ENCODE measurements at places on chromosomes 1 and 21. TPM values are rescaled to one million over a fixed set of nuclear protein-coding genes. Genes with fewer than 3 reads are reported as not detected.

Gene RPE65
- polyA plus RNA-seq: not detected

Gene ZSWIM5
- polyA plus RNA-seq: 2.9 TPM

Gene RGSL1
- not detected for polyA plus RNA-seq

Gene CTH
- 13.2 TPM for polyA plus RNA-seq

Gene PTGFR
- 1.1 TPM for polyA plus RNA-seq

Gene NCF2
- 3.1 TPM for polyA plus RNA-seq

Gene RAB7B
- 22.6 TPM for polyA plus RNA-seq

Gene OR2L8
- polyA plus RNA-seq: not detected

Gene CAMSAP2
- 12.5 TPM for polyA plus RNA-seq

Gene ASAP3
- polyA plus RNA-seq: 35.1 TPM

Gene NPR1
- polyA plus RNA-seq: 3.0 TPM

Gene TAF1A
- 3.0 TPM for polyA plus RNA-seq

Gene KCNAB2
- polyA plus RNA-seq: 3.1 TPM

Gene KIFAP3
- 15.4 TPM for polyA plus RNA-seq

Gene LELP1
- not detected for polyA plus RNA-seq

Gene FNDC10
- polyA plus RNA-seq: 6.0 TPM

Gene S100A7A
- not detected for polyA plus RNA-seq

Gene CSF3R
- 22.3 TPM for polyA plus RNA-seq

Gene A3GALT2
- not detected for polyA plus RNA-seq

Gene RHD
- 0.19 TPM for polyA plus RNA-seq

Gene TMIGD3
- polyA plus RNA-seq: 5.2 TPM

Gene RIPPLY3
- polyA plus RNA-seq: 1.0 TPM

Gene TMPRSS3
- 1.5 TPM for polyA plus RNA-seq

Gene S100A3
- polyA plus RNA-seq: 1.9 TPM

Gene INAVA
- polyA plus RNA-seq: 79.7 TPM

Gene DCST1
- polyA plus RNA-seq: not detected

Gene FCRL1
- not detected for polyA plus RNA-seq

Gene ANGPTL1
- 28.5 TPM for polyA plus RNA-seq

Gene PTAFR
- 1.4 TPM for polyA plus RNA-seq

Gene F5
- 20.4 TPM for polyA plus RNA-seq

Gene S100A2
- 6.9 TPM for polyA plus RNA-seq

Gene TMEM82
- polyA plus RNA-seq: 14.7 TPM

Gene SYTL1
- polyA plus RNA-seq: 26.2 TPM

Gene ALG14
- 22.5 TPM for polyA plus RNA-seq

Gene LRRIQ3
- not detected for polyA plus RNA-seq

Gene OR2L3
- not detected for polyA plus RNA-seq

Gene HAPLN2
- not detected for polyA plus RNA-seq

Gene SYPL2
- 3.0 TPM for polyA plus RNA-seq

Gene TBX15
- polyA plus RNA-seq: 1.9 TPM

Gene SPRR1B
- not detected for polyA plus RNA-seq

Gene CLIC6
- 7.2 TPM for polyA plus RNA-seq

Gene FALEC
- 0.39 TPM for polyA plus RNA-seq

Gene PGLYRP3
- polyA plus RNA-seq: not detected

Gene CDC42
- polyA plus RNA-seq: 48.8 TPM

Gene ANKRD65
- polyA plus RNA-seq: 7.3 TPM

Gene AKR7A3
- 0.46 TPM for polyA plus RNA-seq

Gene UBIAD1
- polyA plus RNA-seq: 15.5 TPM

Gene URB1
- polyA plus RNA-seq: 2.9 TPM

Gene SPATA17
- polyA plus RNA-seq: 1.5 TPM

Gene BTBD8
- 2.4 TPM for polyA plus RNA-seq

Gene PIAS3
- 60.7 TPM for polyA plus RNA-seq

Gene IGSF21
- not detected for polyA plus RNA-seq

Gene GLIS1
- 1.5 TPM for polyA plus RNA-seq

Gene GJC2
- 0.63 TPM for polyA plus RNA-seq

Gene NFASC
- polyA plus RNA-seq: 1.7 TPM

Gene S100A14
- polyA plus RNA-seq: 94.9 TPM
